ENCODE measurements at places on chromosomes 11 and 22.
A peak's percentile ranks its signal among the peaks of the same experiment; 100 is the strongest.

DNA sequence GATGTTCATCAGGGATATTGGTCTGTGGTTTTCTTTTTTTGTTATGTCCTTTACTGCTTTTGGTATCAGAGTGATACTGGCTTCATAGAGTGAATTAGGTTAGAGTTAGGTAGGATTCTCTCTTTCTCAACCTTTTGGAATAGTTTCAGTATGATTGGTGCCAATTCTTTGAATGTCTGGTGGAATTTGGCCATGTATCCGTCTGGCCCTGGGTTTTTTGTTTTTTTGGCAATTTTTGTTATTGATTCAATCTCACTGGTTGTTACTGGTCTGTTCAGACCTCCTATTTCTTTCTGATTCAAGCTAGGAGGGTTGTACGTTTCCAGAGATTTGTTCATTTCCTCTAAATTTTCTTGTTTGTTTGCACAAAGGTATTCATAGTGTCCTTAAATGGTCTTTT, 54.4 kb downstream of the ATXN10 start:
- DNase-seq: no peak

- DNase-seq: no peak
Measured at GRCh38 chr11:134071306-134071705, 2.4 kb downstream of the JAM3 start.

DNA sequence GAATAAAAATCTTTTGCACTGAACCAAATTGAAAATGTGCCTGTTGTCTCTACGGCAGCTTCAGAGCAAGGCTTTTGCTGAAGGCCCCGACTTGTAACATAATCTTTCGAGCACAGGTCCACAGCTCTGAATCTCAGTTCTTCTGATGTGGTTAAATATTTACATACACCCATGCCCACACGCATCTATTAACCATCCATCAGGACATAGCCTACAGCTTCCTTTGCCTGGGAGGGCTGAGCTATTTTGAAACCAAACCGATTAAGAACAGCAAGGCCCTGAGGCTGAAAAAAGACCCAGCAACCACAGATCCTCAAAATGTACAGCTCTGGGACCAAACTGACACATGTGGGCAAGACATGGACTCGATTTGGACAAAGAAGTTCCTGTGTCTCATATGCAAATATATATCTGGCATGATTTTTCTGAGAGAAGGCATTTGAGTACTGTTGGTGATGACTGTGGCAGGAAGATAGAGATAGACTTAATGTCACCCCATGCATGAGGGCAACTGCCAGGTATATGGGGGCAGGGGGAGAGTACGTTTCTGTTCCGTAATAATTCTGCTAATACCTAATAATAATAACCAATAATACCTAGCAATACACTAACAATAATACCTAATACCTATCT, 322.7 kb upstream of the PLET1 start:
- DNase-seq: no peak

DNA sequence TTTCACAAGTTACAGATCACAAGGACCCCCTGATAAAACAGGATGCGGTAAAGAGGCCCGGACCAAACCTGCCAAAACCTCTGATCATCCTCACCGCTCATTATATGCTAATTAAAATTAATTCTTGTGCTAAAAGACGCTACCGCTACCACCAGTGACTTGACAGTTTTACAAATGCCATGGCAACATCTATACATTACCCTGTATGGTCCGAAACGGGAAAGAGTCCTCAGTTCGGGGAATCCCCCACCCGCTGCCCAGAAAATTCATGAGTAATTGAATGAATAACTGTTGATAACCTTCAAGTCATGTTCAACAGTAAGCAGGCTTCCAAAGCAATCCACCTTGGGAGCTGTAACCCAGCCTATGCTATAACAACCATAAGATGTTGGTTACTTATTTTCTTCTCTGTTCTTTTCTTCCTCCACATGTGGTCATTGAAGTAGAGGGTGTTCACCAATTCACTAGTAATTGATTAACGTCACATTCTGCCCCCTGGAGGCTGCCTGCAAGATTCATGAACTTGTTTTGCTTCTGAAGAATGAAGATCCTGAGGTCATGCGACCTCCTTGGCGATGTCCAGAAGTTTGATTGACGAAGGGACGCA, 20.6 kb downstream of the APOBEC3H start:
- DNase-seq: no peak

- DNase-seq: no peak
Measured at GRCh38 chr11:47325271-47326041, 27.0 kb downstream of the MYBPC3 start.

- no peak for DNase-seq
Measured at GRCh38 chr11:87299041-87299481, 261.3 kb downstream of the TMEM135 start.

GRCh38 chr11:61474013-61474643, 34.4 kb upstream of the LRRC10B start:
- DNase-seq: no peak

GRCh38 chr11:92707173-92707619, 262.3 kb upstream of the MTNR1B start:
- no peak for DNase-seq

DNA sequence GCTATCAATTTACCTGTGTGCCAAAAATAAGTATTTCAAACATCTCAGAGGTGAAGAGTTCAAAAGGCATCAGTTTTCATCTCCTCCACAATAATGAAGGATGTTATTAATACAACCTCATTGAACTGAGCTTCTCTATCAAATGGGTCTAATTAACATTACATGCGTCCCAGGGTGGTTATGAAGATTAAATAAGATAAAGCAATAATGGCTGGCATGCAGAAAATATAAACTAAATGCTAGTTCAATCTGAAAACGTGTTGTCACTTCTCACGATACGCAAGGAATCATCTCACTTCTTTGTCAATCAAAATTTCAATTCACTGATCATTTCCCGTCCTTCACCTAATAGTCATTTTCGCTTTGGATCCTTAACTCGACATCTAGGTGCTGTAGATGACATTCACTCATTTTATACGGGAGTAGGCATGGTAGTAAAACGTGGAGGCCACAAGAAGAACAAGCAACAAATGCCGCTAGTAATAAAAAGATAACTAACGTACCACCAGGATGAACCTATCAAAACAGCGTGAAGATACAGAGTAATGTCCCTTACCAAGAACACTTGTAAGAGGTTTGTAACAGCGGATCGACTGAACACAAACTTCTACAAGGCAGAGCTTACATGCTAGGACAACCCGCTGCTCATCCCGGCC, 918 bp downstream of the CHORDC1 start:
- no peak for DNase-seq

DNA sequence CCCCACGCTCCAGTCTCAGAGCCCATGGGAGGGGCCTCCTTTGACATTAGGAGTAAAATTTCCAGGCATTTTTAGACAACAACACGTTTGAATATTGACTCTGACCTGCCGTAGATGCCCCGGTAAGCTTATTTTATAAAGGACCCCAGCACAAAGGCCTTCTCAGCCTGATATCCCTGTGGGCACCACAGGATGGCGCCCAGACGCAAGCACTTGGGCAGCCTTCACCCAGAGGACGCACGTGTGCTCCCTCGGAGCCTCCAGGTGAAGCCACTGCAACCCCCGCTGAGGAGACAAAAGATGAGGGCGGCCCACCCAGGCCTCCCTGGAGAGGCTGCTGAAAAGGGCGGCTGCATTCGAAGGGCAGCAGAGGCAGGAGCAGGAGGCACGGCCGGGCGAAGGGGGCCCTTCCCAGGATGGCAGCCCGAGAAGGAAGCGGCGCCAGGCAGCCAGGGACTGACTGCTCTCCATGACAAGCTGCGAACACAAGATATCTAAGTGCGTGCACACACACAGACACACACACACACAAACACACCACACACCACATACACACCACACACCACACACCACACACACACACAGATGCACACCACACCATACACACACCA, 15.2 kb upstream of the TH start:
- DNase-seq: peak; percentile 80

DNA sequence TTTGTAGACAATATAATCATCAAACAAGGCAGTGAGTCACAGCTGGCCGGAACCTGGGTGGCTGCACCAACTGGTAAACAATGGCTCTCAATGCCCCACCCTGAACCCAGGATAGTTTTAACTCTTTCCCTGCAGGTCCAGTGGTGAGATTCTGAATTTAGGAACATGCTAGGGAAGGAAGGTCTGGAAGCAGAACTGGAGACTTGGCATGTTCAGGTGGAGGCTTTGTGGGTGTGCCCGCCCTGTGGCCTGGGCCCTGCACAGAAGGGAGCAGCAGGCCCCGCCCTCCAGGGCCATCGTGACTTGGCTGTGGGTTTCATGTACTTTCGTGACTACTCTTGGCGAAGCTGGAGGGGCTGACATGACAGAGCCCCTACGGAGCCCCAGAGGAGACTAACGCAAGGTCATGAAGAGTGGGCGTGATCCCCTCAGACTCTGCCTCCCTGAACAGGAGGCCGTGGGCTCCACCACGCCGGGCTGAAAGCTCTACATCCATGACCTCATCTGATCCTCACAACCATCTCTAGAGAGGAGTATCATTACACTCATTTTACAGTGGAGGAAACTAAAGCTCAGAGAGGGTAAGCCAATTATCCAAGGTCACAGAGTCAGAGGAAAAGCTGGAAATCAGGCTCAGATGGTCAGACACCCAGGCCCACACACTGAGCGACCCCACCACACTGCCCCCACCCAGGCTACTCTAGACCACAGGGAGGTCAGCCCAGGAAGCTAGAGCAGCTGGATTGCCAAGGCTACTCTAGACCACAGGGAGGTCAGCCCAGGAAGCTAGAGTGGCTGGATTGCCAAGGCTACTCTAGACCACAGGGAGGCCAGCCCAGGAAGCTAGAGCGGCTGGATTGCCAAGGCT, 27.3 kb downstream of the MAFF start:
- DNase-seq: no peak

GRCh38 chr11:92424281-92424680, 199.7 kb downstream of the FAT3 start:
- no peak for DNase-seq

DNA sequence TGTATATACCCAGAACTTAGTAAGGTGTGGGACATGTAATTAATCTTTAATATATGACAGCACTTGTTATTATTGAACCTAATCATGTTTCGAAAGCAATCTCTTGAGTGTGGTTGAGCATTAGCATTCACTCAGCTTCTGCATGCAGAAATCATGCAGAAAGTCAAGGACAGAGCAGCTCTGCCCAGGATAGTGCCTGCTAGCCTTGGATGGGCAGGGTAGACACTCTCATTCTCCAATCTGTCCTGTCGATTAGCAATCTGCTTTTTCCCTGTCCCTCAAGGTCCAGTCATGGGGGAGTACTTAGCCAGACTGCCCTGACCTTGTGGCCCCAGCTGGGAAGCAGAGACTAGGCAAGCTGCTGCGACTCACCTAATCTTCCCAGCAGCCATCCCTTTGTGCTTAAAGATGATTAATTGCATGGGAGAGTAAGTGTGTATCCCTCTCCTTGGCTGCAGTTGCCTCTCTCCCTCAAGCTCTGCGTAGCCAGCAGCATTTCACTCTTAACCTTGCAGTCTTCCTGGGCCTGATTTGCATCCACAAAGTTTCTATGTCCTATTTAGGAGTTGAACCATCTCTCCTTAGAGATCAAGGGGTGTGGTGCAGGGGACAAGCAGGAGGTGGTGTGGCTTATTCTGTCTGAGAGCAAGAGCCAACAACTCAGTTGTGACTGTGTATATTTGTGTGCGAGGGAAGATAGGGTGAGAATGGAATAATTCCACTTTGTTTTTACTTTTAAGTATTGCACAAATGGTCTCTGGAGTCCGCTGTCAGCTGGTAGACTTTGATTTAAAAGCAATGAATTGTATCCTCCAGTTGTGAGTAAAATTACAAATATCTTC, 101.4 kb downstream of the FDX1 start:
- DNase-seq: no peak

DNA sequence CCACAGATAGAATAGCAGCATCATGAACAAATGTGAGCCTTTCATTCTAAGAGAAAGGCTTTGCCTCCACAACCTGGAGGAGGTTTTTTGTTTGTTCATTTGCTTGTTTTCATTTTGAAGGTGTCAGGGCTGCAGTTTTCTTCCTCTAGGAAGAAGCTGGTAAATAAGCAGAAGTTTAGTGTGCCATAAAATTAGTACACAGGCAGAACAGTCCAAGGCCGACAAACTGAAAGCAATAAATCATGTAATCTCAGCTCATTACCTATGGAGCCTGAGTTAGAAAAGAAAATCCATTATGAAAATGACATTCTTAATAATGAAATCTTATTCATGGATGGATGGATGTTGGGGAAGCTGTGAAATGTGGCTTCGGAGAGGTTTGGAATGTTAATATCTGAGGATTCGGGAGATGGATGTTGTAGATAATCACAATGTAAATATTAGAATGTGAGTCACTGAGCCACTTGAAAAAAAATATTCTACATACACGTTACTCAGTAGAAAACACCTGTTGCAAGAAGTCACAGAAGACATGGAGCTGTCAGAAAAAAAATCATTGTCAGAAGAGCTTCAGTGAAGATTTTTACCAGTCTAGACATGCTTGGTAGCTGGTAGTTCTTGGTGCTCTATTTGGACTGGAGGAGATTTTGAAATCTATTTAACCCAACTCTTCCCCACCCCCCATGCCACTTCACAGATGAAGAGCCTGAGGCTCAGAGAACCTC, 15.0 kb upstream of the ZDHHC13 start:
- no peak for DNase-seq

- no peak for DNase-seq
Measured at GRCh38 chr11:35165423-35166368, 26.7 kb downstream of the CD44 start.

GRCh38 chr11:41675205-41675604, 215.8 kb upstream of the LRRC4C start:
- DNase-seq: no peak

GRCh38 chr11:60303661-60304060, 23.2 kb downstream of the MS4A4A start:
- DNase-seq: no peak

DNA sequence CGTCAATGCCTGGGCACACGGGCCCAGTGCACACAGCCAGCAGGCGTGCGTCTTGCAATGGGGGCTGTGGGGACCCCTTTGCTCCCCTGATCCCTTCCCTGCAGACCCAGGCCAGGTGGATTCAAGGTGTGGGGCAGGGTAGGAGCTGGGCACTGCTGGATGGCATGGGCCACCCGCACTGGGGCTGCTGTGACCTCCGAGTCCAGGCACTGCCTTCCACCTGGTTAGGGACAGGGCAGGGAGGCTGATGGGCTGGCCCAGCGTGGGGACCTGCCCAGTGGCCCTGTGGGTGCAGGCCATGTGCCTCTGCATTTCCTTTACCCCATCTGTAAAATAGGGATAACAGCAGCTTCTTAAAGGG, 22.9 kb downstream of the KCNQ1 start:
- DNase-seq: no peak

- peak; percentile 87 for DNase-seq
Measured at GRCh38 chr11:116533186-116533825, 239.5 kb downstream of the BUD13 start.

- no peak for DNase-seq
Measured at GRCh38 chr11:60951606-60951903, 421 bp downstream of the SLC15A3 start.

Measured in SK-N-SH (cell line).